ENCODE measurements at places on chromosomes 1 and 21. TPM values are rescaled to one million over a fixed set of nuclear protein-coding genes. Genes with fewer than 3 reads are reported as not detected.
A peak's percentile ranks its signal among the peaks of the same experiment; 100 is the strongest.

ANKRD13C gene
- 24.6 TPM for total RNA-seq

DNA sequence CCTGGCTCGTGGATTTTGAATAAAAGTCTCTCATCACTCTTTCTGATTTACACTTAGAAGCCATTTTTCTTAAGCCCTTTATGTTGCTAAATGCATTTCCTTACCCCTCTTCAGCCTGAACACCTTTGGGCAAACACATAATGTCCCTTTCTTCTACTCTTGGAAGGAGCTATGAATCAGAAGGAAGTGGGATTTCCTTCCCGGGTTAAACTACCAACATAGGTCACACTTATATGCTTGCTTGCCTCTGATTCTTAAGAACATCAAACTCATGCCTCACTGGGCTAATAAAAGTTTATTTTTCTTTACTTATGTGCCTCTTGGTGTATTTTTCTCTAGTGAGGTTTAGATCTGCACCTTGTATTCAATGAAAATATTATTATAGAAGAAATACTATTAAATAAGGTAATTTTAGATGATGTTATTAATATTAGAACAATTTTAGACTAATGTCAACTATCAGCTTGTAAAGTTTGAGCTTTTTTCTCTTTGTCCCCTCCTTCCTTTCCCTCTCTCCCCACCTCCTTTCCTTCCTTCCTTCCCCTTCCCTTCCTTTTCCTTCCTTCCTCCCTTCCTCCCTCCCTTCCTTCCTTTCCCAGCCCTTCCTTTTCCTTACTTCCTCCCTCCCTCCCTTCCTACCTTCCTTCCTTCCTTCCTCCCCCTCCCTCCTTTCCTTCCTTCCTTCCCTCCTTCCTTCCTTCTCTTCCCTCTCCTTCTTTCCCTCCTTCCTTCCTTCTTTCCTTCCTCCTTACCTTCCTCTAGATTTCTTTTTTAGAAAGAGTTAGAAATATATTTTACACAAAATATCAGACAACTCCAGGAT lies 66.5 kb upstream of the KCNJ6 start:
- no peak overlapping the region for H3K27ac ChIP-seq
- H3K27me3 ChIP-seq: peaks cover 2% of the 10 kb centered on the region
- no peaks in the 10 kb centered on the region for H3K36me3 ChIP-seq
- no peak for DNase-seq
- H3K4me3 ChIP-seq: no peak overlapping the region

POU3F1 gene
- total RNA-seq: 1.4 TPM

VANGL2 gene
- 0.02 TPM for total RNA-seq

GRCh38 chr1:109824349-109825115 lies 60.8 kb upstream of the EPS8L3 start:
- H3K4me3 ChIP-seq: no peak overlapping the region
- no peaks in the 10 kb centered on the region for H3K27me3 ChIP-seq
- H3K4me1 ChIP-seq: peaks cover 33% of the 10 kb centered on the region

CCDC27 gene
- not detected for total RNA-seq

GRCh38 chr1:62774971-62775595 lies 8.8 kb upstream of the ATG4C start:
- H3K27me3 ChIP-seq: peaks cover 27% of the 10 kb centered on the region
- no peaks in the 10 kb centered on the region for H3K4me1 ChIP-seq
- H3K36me3 ChIP-seq: no peaks in the 10 kb centered on the region
- DNase-seq: no peak

DNA sequence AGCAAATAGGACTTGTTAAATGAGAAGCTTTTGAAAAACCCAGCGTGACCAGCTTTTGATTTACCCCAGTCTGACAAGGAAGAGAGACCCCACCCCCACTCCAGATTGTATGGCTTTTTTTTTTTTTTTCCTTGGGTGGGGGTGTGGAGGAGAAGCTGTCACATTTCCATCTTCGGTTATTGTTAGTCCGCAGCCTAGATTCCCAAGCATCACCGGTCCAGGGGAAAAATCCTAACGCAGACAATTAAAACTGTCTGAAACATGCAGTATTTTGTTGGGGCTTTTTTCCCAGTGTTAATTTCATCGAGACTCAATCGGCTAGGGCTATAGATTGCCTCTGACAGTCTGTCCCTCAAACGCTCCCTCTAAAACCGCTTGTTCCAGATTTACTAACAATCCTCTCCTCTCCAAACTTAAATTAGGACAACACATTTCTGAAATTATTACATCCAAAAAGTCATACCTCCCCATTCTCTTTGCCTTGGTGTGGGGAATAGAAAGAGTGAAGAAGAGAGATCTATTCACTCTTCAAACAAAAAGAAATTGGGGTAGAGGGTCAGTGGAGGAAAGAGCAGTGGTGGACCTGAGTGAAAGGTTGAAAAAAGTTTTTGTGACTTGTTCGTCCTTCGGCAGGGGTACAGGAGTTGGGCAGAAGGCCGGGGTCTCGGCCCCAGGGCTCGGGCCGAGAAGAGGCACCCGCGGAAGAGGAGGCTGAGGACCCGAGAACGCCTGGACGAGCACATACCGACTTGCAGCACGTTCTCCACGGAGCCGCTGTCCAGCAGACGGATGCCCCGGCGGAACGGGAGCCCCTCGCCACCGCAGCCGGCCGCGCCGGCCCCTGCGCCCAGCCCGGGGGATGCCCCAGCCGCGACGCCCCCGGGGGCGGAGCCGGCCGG lies 1.1 kb downstream of the ZSWIM5 start:
- peak; percentile 67 for DNase-seq
- H3K27ac ChIP-seq: peak overlapping the region; percentile 57
- H3K4me3 ChIP-seq: peak overlapping the region; percentile 81
- peaks cover 12% of the 10 kb centered on the region for H3K4me1 ChIP-seq

- H3K4me3 ChIP-seq: no peak overlapping the region
- DNase-seq: no peak
- H3K4me1 ChIP-seq: no peaks in the 10 kb centered on the region
These were observed 287.1 kb upstream of the ADGRL4 start for GRCh38 chr1:79293611-79294010.

DNA sequence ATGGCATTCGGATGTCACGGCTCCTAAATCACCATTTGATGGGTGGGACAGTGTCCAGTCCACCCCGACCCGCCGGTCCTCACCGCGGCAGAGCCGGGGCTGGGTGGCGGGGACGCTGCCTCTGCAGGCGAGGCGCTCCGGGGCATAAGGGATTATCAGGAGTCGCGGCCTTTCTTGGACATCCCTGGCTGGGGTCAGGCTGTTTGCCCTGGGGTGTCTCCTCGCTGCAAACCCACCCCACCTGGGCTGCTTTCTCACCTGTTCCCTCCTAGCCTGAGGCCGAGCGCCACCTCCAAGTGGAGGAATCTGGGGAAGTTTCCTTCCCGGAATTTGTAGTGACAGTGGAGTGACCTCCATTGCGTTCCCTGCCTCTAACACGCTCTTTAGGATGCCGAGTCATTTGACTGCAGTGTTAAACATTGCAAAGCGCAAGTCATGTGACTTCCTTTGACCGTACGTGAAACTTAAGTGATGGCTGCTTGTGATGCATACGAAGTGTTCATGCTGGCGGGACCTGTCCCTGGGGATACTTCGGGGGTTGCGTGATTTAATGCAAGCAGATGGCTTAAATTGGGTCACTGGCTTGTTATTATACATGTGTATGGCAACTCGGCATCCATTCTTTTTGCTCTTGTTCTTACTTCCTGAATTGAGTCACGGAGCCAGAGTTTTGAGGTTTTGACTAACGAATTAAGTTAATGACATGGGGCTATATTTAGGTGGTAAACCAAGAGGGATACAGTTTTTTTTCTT lies 536 bp downstream of the LGALS8 start:
- peak overlapping the region; percentile 98 for H3K27ac ChIP-seq
- peak overlapping the region; percentile 93 for H3K4me3 ChIP-seq
- H3K36me3 ChIP-seq: peaks cover 27% of the 10 kb centered on the region
- peak; percentile 90 for DNase-seq

GRCh38 chr21:21731626-21732025 lies 733.4 kb downstream of the NCAM2 start:
- H3K36me3 ChIP-seq: no peaks in the 10 kb centered on the region
- no peaks in the 10 kb centered on the region for H3K4me1 ChIP-seq
- no peak overlapping the region for H3K27ac ChIP-seq
- H3K4me3 ChIP-seq: no peak overlapping the region
- DNase-seq: no peak
- no peaks in the 10 kb centered on the region for H3K27me3 ChIP-seq

DNA sequence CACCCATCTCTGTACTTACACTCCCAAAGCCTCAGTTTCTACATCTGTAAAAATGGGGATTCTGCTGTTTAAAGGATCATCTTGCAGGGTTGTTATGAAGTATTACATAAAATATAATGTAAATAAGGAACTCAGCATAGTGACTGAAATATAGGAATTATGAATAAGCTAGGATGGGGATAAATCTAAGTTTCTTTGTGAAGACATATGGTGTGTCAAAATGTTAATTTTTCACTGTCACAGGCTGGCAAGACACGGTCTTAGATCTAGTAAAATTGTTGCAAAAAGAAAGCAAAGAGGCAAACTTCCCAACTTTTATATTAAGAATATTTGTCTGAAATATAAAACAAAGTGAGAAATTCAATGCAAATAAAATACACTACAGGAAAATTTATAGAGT lies 42.0 kb downstream of the ST6GALNAC5 start:
- no peaks in the 10 kb centered on the region for H3K36me3 ChIP-seq
- H3K4me1 ChIP-seq: no peaks in the 10 kb centered on the region
- no peak overlapping the region for H3K27ac ChIP-seq
- no peaks in the 10 kb centered on the region for H3K27me3 ChIP-seq

GRCh38 chr1:55474168-55474786 lies 259.1 kb upstream of the USP24 start:
- no peak for DNase-seq
- H3K36me3 ChIP-seq: no peaks in the 10 kb centered on the region
- H3K27ac ChIP-seq: no peak overlapping the region
- no peaks in the 10 kb centered on the region for H3K4me1 ChIP-seq
- peaks cover 8% of the 10 kb centered on the region for H3K27me3 ChIP-seq

DNA sequence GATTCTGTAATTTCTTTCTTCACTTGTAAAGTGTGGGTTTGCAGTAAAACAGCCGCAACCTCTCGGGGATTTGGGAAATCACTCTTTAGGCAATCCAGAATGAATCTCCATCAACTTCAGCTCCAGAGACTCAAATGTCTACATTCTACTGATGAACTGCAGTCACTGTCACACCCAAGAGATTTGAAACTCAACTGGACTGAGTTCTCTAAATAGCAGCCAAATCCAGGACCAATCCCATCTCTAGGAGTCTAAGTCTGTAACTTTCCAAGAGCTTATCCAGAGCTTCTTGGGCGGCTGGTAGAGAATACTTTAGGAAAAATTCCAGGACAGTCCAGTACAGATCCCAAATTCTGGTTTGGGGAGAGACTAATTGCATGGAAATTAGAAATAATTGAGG lies 62.9 kb downstream of the ADAMTS1 start:
- no peak for DNase-seq
- H3K4me3 ChIP-seq: no peak overlapping the region
- H3K36me3 ChIP-seq: no peaks in the 10 kb centered on the region
- no peak overlapping the region for H3K27ac ChIP-seq
- no peaks in the 10 kb centered on the region for H3K4me1 ChIP-seq

MCOLN2 gene
- total RNA-seq: 92.3 TPM

- DNase-seq: peak; percentile 53
- H3K4me1 ChIP-seq: peaks cover 41% of the 10 kb centered on the region
- H3K4me3 ChIP-seq: no peak overlapping the region
- peaks cover 2% of the 10 kb centered on the region for H3K27me3 ChIP-seq
- no peak overlapping the region for H3K27ac ChIP-seq
- H3K36me3 ChIP-seq: peaks cover 22% of the 10 kb centered on the region
These were observed 1.8 kb upstream of the COA6 start for GRCh38 chr1:234371414-234371813.

DNA sequence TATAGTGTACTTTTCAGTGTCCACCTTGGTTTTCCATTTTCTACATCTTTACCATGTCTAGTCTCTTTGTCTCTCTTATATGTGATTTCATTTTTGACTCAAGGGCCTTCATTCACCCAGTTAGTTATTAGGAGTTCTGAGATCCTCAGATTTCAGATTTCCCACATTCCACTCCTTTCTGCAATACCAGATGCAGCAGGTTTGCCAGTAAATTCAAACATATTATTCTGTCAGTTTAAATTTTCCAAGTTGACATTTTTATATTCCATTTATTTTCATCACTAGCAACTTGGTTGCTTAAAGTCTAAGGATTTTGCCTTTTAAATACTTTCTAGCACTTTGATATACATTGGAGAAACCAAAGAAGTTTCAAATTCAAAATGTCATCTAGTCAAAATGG lies 42.4 kb downstream of the ABL2 start:
- H3K27me3 ChIP-seq: no peaks in the 10 kb centered on the region
- H3K36me3 ChIP-seq: peaks cover 3% of the 10 kb centered on the region
- no peak for DNase-seq
- no peak overlapping the region for H3K27ac ChIP-seq
- peaks cover 16% of the 10 kb centered on the region for H3K4me1 ChIP-seq
- no peak overlapping the region for H3K4me3 ChIP-seq

GRCh38 chr1:226337276-226337875 lies 28.4 kb upstream of the LIN9 start:
- peaks cover 6% of the 10 kb centered on the region for H3K27me3 ChIP-seq
- peaks cover 8% of the 10 kb centered on the region for H3K4me1 ChIP-seq
- no peak overlapping the region for H3K4me3 ChIP-seq
